Aorta (tissue), 5 donors: ENCODE measurements at places on chromosomes 3 and 15.

- no peak for DNase-seq
These were observed 7.1 kb downstream of the CPLX3 start for GRCh38 chr15:74833376-74834107.

DNA sequence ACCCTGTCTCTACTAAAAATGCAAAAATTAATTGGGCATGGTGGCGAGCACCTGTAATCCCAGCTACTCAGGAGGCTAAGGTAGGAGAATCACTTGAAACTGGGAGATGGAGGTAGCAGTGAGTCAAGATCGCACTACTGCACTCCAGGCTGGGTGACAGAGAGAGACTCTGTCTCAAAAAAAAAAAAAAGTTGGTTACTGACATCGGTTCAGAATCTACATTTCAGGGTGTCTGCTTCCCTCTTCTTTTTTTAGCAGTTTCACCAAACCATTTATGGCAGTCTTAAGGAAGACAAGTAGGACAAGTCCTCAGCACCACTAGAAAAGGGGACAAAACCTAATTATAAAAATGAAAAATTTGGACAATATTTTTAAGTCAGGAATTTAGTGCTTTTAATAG, 3.3 kb upstream of the USP4 start:
- no peak for DNase-seq

DNA sequence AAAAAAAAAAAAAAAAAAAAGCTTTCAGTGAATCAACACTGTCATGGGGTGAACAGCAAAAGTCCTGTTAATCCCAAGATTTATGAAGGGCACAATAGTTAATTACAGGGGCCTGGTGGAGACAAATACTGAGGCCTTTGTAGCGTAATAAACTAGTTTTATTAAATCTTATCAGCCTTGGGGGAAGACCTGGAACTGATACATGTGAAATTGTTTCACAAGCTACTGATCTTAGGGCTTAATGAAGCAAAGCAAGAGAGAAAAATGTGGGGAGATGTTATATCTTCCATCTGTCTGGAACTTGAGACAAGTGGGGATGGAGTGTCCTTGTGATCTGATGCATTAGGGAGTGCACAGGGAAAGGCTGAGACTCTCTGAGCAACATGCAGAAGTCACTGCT, 47.9 kb upstream of the OSBPL11 start:
- DNase-seq, result no peak

DNA sequence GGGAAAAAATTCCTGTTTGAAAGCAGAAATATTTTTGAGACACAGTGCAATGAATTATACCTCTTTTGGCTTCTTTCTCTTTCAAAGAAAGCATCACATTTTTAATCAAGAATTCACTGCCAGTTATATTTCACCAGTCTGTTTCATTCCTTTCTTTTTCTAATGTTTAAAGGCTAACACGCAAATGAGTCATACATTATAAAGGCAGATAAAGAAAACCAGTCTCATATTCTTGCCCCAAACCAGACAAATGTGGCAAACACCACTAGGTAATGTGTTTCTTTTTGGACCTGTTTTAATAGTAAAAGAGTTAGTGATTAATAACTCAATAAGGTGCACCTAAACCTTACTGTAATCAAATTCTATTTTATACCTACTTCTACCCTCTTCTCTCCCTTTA, 83.8 kb downstream of the PLOD2 start:
- DNase-seq, result no peak

DNA sequence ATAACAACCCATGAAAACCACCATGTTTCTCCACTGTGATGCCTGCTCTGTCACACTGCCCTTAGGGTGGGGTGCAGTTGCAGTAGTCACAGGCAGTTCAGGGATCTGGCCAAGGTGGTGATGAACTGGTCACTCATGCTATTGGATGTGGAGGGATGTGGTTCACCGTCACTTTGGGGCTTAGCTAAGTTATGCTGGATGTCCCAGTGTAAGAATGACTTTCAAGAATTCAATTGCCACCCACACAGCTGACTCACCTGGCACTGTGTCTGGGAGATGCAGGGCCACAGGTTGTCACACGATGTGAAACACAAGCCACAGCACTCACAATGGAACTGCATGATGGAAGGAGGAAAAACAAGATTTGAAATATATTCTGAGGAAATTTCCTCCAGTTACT, 146.1 kb upstream of the CTNNB1 start:
- no peak for DNase-seq
